ENCODE measurements at places on chromosomes 7 and 10.

DNA sequence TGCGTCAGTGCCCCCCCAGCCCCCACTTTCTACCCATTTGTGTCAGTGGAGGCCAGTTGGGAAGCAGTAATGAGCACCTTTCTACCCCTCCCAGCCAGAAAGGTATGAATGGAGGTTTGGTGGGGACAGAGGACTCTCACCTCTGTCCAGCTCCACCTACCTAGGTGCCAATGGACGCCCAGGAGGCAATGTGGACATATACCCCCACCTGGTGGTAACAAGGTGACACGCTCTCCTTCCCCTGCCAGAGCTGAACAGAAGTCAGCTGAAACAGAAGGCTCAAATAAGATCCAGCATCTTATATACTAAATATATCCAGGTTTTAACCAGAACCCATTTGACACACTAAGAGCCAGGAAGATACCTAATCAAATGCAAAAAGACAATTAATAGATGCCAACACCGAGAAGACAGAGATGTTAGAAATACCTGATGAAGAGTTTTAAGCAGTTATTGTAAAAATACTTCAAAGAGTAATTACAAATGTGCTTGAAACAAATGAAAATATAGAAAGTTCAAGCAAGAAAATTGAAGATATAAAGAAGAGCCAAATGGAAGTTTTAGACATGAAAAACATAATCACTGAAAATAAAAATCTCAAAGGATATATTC lies 18.4 kb upstream of the SORCS3 start:
- peak; percentile 29 for DNase-seq

GRCh38 chr10:130782467-130782866 lies 529.1 kb downstream of the TCERG1L start:
- DNase-seq, result no peak

GRCh38 chr7:99095698-99096097 lies 48.2 kb downstream of the SMURF1 start:
- no peak for DNase-seq

DNA sequence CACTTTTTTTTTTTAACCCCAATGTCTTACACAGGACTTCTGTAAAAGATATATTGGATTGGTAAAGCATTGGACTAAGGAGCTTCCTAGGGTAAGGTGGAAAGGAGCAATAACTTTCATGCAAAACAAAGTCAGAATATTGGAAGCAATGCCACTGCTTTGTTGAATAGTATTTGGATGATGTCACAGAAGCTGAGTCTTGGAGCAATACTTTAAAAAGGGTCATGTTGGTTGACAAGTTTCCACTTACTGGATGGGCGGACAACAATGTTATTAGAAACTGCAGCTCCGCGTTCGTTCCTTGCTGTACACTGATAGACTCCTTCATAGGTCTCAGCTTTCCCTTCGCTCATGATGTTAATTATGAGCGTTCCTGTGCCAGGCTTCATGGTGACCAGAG lies 101.9 kb upstream of the LAMB4 start:
- DNase-seq, result no peak

GRCh38 chr10:124999433-125000365 lies 57.8 kb downstream of the ZRANB1 start:
- DNase-seq, result no peak

DNA sequence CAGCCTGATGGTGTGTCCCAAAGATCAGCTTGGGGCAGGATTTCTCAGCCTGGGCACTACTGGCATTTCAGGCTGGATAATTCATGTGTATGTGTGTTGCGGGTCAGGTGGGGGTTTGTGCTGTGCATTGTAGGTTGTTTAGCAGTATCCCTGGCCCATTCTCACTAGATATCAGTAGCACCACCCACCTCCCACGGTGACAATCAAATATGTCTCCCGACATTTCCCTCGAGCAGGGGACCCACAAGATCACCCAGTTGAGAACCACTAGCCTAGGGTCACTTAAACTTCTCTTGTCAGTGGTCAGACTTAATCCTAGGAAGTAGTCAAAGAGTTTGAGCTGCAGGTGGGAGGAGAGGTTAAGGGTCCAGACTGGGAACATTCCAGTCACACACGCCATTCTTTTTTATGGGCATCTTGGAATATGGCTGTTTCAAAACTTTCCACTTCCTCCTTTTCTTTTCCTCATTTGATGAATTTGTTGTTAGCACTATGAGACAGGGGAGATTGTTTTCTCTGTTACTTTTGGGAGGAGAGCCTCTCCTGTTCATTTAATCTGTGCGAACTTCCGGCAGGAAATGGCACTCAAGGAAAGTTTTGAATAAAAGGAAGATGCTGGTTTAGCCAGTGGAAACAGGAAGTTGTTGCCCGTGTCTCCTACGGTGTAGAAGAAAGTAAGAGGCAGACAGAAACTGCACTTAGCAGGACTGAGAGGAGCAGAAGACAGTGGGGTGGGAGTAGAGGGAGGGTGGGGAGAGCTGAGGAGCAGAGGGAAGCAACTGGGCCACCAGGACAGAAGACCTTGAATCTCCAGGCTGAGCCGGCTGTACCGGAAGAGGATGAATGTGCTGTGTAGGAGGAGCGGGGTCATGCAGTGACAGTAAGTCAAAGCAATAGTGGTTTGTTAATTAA lies 17.6 kb upstream of the EXOC6 start:
- DNase-seq, result peak; percentile 87

GRCh38 chr7:107692501-107692900 lies 31.9 kb downstream of the SLC26A4 start:
- no peak for DNase-seq

DNA sequence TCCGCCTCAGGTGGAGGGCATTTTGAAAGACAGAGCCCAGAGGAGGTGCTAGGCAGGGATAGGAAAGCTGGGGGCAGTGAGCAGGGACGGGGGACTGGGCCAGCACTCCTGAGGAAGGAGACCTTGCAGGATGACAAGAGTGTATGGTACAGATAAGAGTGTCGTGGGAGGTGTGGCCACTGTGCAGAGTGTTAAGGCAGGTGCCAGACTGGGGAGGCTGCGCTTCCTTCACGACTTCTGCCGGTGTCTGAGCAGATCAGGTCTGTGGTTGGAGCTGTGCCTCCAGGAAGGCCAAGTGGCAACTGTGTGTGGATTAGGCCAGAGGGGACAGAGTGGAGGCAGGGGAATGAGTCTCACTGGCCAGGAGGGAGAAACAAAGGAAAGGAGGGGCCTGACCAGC lies 161.7 kb downstream of the HIBADH start:
- DNase-seq, result no peak

DNA sequence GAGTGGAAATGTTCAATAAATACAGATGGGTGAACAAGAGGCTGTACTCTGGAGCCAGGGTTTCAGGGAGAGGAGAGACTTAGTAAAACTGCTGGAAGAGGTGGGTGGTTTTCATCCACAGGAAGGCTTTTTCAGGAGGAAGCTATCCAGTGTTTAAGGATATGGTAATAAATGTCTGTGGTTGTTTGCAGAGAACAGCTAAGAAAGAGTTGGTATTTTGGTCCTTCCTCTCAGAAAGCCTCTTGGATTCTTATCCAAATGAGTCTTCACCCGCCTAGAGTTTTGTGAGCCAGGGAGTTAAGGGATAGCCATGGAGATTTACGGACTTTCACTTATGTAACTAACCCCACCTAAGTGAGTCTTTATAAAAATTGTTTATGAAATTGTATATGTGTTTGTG lies 95.7 kb downstream of the GNAI1 start:
- no peak for DNase-seq

DNA sequence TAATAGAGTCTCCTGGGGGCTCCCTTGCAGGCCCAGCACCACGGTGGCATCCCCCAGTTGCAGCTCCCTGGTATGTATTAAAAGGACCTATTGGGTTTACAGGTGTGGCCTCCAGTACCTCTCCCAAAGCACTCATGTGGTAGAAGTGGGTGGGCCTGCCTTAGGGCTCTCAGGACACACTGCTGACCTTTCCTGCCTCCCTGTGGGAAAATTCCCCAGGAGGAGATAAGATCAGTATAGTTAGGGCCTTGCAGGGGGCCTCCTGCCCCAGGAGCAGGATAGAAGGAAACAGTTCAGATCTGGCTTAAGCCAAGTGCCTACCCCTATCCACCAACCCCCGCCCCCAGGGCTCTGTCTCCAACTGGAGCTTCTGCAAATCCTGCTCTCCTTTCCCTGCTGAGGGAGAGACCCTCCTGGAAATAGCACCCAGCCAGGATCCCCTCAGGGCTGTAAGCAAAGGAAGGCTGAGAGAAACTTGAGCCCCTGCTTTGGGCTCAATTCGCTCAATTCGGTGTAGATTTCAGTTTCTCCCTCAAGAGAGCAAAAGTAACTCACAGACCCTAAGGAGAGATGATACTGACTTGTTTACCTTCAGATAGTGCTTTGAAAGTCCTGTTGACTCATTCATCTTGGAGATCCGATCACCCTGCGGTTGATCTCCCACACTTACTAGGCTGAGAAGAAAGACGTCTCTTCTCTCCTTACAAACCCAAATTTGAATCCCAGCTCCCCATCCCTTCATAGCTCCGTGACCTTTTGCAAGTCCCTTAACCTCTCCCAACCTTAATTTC lies 130.6 kb downstream of the WDR11 start:
- no peak for DNase-seq

DNA sequence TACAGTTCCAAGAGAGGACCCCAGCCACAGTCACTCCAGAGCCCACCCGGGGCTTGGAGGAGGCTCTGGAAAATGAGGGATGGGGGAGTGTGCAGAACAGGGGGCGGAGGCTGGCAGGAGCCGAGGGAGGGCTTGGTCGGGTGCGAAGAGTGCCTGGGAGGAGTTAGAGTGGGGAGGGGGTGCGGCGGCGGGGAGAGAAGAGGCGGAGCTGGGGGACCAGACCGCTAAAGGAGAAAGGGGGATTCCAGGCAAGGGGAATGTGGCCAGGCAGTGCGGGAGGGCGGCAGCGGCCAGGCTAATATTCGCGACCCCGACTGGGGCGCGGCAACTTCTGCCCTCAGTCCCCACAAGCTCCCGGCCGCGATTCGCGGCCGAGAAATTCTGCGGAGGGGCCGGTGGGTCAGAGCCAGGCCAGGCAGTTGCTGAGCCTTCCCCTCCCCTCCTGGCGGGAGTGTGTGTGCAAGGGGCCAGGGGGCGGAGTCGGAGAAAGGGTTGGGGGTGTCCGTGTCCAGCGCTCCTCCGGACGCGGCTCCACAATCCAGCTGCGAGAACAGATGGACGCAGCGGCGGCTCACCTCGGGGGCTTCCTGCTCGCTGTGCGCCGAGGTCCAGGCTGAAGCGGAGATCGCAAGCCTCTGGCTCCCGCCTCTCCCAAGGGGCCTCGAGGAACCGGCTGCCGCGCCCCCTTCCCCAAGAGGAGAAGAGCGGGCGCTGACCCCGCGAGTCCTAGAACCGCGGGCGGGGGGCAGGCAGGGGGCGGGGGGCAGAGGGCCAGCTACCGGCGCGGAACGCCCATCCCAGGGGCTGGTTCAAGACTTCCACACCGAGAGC lies 612 bp upstream of the SLC18A3 start:
- no peak for DNase-seq

- DNase-seq, result no peak
Observed at GRCh38 chr10:6208799-6209235, 6.1 kb downstream of the PFKFB3 start.

- DNase-seq, result no peak
Observed at GRCh38 chr7:132836746-132837145, 245.1 kb downstream of the CHCHD3 start.

DNA sequence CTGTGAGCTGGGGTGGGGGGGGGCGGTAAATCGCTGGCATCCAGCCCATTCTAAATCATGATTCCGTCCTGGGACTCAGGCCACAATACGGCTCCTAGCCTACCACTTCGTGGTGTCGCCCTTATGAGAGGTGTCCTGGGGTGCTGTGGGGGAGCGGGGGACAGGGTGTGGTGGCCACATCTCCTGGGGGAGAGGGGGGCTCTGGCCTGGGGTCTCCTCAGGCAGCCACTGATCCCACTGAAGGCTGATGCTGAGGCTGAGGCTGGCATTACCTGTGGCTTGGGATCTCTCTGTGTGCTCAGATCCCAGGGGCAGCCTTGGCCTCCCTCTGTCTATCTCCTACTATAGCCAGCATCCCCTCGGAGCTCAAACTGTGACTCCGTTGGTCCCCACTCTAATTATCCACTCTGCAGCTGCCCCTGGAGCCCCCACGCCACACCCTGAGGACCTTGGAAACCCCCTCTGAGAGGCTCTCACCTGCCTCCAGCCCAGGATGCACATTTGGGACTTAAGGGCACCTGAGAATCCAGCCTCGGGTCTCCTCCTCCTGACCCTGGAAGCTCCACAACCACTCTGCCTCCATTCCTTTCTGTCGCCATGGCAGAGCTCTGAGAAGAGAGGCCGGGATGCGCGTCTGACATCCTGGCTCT lies 249.3 kb upstream of the TCERG1L start:
- no peak for DNase-seq

- no peak for DNase-seq
Observed at GRCh38 chr7:45027774-45028114, 27.7 kb downstream of the CCM2 start.

GRCh38 chr7:149209518-149210269 lies 14.3 kb downstream of the ZNF282 start:
- DNase-seq, result peak; percentile 37

DNA sequence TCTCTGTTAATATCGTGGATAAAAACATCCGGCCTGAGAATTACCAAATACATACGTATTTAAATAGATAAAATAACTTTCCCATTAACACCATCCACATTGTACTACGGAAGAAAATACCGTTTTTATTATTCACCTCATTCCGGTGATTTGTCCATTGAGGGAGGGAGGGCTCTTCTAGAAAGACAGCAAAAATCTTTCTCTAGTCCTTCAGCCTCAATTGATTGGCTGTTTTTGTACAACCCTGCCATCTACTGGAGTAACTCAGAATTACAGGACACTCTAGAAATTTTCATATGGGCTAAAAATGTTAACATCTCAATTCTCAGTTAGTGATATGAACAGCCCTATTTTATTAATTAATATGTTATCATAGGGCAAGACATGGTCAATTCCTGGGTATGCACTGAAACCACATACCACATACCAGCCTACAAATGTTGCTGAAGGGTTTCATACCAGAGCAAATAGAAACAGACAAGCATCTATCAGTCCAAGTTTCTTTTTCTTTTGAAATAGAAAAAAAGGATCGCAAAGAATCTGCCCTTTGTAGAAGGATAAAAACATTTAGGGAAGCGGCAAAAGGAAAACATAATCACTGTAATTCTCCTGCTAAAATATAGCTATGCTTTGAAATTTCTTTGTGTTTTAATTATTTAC lies 55.8 kb upstream of the CDCA7L start:
- DNase-seq, result peak; percentile 59

DNA sequence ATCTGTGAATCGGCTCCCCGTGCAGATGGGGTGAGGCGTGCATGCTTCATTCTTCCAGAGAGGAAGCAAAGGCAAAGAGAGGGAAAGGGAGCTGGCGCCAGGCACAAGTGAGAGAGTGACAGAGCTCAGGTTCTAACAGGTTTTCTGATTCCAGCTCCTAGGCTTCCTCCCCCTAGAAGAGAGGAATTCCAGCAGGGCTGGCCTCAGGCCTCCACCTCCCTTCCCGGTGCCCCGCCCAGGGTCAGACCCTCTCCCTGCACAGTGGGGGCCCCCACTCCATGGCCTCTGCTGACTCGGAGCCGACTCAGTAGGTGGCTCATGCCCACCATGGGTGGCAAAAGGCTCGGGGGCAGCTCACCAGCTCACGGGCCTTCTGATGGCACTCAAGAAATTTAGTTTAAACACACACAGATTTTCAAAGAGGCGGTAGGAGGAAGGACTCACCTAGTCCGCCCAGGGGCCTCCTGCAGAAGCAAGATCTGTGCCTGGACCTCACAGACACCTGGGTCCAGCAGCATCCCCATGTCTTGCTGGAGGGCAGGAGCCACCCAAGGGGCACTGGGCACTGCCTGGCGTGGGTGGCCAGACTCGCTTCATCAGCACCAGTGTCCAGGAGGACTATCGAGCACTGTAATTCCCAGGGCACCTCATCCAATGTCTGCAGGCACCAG lies 183.5 kb downstream of the MAD1L1 start:
- no peak for DNase-seq

Measured in OCI-M1 (cell line).